ENCODE measurements at places on chromosomes 13 and 19.
A peak's percentile ranks its signal among the peaks of the same experiment; 100 is the strongest.

DNA sequence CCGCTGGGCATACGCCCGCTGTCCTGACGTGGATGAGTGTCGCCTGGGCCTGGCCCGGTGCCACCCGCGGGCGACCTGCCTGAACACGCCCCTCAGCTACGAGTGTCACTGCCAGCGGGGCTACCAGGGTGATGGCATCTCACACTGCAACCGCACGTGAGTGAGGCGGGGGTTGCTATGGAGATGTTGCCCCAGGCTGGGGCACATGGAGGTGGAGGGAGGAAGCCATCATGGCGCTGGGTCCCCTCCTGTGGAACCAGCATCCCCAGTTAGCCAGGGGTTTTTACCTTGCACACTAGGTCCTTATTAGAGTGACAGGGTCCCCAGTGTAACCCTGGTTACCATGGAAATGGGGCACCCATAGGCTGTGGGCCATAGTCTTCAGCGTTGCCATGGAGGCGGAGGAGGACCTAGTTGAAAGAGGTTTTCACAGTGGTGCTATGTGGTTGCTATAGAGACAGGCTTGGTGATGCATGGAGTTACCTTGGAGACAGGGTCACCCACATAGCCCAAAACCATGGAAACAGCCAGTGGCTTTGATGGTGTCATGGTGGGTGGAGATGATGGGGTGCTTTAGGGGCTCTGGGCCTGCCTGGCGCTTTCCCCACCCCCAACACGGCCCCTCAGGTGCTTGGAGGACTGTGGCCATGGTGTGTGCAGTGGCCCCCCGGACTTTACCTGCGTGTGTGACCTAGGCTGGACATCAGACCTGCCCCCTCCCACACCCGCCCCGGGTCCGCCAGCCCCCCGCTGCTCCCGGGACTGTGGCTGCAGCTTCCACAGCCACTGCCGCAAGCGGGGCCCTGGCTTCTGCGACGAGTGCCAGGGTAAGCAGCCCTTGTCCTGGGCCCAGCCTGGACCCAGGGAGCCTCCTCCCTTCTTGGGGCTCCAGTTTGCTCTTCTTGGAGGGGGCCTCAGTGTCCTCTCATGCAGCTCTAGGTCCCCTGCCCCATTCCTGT, 27.1 kb downstream of the MEGF8 start:
- no peak for DNase-seq

GRCh38 chr13:24081387-24081786, 79.1 kb upstream of the SPATA13 start:
- no peak for DNase-seq

- no peak for DNase-seq
Observed at GRCh38 chr19:17803264-17803896, 8.4 kb downstream of the B3GNT3 start.

GRCh38 chr13:105979131-105980011, 556.1 kb downstream of the EFNB2 start:
- DNase-seq = peak; percentile 33

DNA sequence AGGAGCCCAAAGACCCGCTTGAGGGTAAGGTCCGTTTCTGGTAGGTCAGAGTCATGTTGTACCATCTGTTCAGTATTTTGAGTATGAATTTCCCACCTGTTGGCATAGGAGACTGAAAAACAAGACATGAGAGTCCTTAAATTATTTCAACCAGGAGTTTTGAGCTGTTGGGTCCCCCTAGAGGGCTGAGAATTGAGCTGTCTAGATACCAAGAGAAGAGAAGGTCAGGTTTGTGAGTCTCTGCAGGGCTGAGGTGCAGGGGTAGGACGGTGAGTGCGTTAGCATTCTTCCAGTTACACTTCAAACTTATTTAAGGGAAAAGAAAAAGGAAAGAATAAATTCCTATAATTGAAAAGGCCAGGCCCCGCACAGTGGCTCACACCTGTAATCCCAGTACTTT, 5.0 kb downstream of the CBLC start:
- DNase-seq = no peak
